ENCODE measurements at places on chromosomes 4 and X.

- DNase-seq = no peak
Measured at GRCh38 chrX:40263014-40263560, 165.3 kb upstream of the BCOR start.

- DNase-seq = no peak
Measured at GRCh38 chrX:30876367-30876766, 12.7 kb downstream of the TAB3 start.

DNA sequence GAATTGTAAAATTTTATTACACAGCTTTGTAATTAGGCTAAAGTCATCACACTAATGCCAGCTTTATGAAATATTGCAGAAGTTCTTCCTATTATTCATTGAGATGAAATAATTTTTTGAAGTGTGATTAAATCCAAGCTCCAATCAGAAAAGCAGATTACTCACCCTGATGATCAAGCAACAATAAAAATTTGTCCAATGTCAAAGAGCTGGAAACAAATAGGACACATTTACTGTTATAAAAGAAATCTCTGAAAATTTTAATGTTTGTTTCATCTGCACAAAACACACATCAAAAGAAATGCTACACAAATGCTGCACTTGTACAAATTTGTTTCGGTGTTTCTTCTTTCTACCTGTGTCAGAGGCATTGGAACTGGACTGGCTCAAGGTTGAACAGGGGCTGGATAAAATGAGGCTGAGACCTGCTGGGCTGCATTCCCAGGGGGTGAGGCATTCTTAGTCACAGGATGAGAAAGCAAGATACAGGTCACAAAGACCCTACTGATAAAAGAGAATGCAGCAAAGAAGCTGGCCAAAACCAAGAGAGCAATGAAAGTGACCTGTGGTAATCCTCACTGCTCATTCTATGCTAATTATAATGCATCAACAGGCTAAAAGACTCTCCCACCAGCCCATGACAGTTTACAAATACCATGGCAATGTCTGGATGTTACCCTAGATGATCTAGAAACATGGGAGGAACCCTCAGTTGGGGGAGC, 78.3 kb downstream of the GASK1B start:
- DNase-seq = no peak

DNA sequence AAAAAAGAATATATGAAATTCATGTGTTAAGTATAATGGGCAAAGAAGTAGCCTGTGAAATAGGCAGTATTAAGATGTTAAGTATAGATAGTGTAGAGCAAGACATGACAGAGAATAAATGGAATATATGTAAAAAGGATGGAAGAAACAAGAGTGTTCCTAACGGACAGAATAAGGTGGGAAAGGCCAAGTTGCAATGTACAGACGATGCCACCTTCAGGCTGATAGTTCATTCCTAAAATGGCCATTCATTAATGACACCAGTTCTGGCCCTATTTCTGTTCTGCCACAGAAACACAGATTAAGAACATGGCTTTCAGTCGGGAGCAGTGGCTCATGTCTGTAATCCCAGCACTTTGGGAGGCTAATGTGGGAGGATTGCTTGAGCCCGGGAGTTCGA, 4.4 kb upstream of the FAM184B start:
- no peak for DNase-seq

DNA sequence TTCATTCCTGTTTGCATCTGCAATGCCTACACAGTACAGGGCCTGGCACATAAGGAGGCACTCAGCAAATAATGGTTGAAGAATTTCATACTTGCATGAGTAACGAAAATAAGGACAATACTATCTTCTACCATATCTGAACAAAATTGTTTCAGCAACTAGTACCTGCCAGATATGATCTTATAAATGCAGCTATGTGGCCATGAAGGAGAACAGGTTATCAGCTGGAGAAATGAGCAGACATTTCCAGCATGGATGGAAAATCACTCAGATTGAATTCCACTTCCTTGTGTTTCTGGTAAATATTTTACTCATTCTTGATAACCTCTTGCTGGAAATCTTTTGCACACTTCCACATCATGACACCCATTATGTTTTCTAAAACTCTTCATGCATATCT, 204.0 kb downstream of the ADAMTS3 start:
- no peak for DNase-seq

DNA sequence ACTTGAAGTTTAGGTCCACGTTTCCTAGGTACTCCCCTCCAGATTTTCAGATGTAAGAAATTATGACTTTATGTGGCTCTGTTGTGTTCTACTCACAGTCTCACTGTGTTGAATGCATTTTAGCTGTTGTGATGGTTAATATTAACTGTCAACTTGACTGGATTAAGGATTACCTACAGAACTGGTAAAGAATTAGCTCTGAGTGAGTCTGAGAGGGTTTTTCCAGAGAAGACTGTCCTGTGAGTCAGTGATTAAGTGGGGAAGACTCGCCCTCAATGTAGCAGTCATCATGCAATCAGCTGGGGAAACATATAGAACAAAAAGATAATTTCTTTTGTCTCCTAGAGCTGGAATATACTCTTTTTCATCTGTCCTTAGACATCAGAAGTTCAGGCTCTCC, 493.4 kb downstream of the ACTRT1 start:
- no peak for DNase-seq

DNA sequence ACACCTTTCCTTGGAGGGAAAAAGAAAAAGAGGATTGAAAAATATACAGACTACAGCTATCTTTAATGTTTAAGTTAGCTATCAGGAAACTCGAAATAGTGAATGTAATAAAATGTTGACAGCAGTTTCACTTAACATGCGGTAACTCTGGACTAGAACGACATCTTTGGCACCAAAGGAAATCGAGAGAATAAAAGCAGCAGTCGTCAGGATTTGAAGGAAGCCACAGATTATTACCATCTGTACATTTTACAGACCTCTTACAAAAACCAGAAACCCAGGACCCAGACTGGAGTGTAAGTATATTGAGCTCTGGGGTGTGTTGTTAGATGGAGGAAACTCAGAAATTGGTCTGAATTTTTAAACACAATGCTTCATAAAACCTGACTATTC, 51.6 kb upstream of the STOX2 start:
- DNase-seq = no peak

DNA sequence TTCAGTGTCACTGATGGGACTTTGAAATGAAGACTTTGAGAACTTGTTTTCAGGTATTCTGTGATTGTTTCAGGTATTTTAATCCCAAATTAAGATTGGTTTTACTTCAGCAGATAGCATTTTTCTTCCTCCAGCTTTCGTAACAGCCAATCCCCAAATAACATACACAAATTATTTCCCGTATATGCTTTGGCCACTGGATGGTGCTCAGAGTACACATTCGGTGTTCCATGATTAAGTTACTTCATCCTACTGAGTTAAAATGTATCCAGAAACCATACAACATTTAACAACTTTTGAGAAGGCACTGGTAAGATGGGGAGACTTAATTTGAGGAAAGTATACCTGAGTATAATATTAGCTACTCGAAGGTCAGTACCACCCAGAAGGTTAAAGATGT, 233.4 kb upstream of the FAM47A start:
- no peak for DNase-seq

DNA sequence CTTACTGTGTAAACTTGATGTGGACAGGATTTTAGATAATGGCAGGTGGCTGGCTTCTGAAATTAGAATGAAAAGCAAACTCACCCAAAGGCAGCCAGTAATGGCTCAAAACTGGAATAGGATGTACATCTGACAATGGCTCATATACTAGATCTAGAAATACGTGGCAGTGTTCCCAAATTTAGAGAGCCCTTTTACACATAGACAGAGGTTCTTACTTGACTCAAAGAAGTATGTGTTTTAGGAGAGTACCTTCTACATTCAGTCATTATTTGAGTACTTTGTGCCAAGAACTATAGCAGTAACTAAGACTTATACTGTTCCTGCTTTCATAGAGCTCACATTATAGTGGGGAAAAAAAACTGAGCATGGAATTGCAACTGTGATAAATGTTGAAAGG, 48.0 kb downstream of the UBE2K start:
- DNase-seq = no peak

- DNase-seq = no peak
Measured at GRCh38 chr4:89640620-89641366, 196.2 kb downstream of the SNCA start.

- no peak for DNase-seq
Measured at GRCh38 chr4:12791536-12791935, 692.6 kb downstream of the RAB28 start.

GRCh38 chrX:104318330-104319009, 63.7 kb upstream of the ESX1 start:
- no peak for DNase-seq

DNA sequence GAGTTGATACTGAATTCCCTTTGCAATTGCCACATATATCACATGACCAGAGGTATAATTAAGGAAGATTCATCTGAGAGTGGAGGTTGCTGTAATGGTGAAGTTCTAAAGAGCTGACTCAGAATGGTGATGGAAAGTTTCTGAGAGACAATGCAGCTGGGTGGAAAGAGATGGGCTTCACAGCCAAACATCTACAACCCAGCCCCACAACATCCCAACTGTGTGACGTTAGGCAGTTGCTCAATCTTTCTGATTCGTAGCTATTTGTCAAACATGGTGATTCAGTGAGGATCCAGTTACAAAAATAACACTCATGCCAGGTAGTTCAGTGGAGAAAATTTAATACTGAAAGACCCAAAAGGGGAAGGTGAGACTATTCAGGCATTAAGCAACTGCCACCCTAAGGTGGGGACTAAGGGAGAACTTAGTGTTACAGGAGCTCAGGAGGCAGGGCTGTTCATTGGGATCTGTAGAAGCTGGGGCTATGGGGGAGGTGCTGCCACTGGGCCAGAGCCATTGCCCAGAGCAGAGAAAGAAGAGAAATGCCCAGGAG, 6.9 kb upstream of the AFF1 start:
- DNase-seq = no peak

DNA sequence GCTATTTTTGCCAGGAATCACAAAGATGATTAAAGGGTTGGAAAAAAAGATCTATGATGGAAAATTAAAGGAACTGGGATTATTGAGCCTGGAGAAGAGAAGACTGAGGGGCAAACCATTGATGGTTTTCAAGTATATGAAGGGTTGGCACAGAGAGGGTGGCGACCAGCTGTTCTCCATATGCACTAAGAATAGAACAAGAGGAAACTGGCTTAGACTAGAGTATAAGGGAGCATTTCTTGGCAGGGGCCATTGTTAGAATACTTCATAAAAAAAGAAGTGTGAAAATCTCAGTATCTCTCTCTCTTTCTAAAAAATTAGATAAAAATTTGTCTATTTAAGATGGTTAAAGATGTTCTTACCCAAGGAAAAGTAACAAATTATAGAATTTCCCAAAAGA, 75.1 kb downstream of the NPNT start:
- no peak for DNase-seq

- DNase-seq = no peak
Measured at GRCh38 chr4:52936729-52937128, 74.6 kb downstream of the RASL11B start.

- DNase-seq = no peak
Measured at GRCh38 chr4:147284935-147285334, 196.0 kb upstream of the EDNRA start.

DNA sequence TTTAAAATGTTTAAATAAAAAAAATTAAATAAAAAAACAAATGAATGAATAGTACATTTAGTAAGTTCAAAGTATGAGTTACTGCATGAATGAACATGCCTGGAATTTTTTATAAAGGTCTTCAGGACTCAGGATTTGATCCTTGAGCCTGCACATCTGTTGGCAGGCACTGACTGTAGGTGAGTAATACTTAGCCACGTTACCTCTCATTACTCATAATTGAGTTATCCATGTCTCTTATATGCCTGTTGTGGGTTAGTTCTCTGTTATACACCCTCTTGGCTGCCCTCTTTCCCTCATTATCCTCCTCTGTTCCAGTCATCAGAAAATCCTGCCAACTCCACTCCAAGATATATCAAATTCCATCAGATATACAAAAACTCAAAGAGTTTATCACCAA, 276.0 kb downstream of the FBXW7 start:
- no peak for DNase-seq

GRCh38 chrX:27910412-27910811, 70.8 kb downstream of the DCAF8L1 start:
- DNase-seq = no peak

DNA sequence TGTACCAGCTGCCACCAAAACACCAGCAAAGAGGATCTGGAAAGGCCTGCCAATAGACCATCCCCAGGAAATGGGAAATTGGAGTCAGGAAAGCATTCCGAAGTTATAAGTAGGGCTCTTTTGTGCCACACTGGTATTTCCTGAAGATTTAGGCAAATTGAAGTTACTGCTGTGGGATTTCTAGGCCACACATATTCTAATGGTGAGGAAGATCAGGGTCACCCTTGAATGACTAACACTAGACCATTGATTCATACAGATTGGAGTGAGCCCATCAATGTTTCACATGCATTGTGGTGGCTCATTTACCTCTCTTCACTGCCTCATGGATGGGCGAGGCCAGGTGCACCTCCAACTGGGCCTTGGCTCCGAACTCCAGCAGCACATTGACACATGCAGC, 22.6 kb downstream of the ASB11 start:
- DNase-seq = no peak

GRCh38 chr4:73872316-73873108, 3.3 kb downstream of the CXCL1 start:
- DNase-seq = no peak

GRCh38 chrX:18542905-18543304, 117.5 kb downstream of the CDKL5 start:
- no peak for DNase-seq

DNA sequence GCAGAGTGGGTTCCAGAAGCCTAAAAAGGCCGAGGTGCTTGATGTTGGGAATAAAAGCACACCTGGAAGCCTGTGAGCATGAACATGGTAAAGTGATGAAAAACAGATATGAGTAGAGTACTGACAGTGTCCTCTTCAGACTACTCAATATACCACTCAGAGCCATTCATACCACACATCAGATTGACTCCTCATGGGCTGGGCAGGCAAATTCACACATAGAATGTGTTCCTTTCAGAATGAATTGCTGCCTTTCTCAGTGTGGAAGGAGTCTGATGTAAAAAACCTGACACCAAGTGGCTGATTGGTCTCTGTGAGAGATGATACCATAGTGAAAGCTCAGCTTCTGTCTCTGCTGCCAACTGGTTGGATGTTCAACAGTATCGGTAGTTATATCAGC, 442.7 kb downstream of the RAPGEF2 start:
- DNase-seq = no peak

DNA sequence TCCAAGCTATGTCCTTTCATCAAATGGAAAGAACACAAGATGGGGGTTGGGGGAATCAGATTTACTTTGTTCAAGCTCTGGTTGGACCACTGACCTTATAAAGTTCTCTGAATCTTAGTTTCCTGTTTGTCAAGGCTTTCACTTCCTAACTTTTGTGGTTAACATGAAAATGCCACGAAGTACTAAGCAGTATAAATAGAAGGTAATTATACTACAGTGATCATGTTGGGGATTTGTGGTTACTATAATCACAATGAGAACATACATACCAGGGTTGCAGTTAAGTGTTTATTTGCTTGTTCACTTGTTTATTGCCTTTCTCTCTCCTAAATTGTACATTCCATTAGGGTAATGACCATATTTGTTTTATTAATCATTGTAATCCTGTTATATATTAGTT, 53.2 kb downstream of the SPRY1 start:
- DNase-seq = no peak

All from K562 (cell line).